ENCODE measurements at places on chromosomes 16 and 17.

DNA sequence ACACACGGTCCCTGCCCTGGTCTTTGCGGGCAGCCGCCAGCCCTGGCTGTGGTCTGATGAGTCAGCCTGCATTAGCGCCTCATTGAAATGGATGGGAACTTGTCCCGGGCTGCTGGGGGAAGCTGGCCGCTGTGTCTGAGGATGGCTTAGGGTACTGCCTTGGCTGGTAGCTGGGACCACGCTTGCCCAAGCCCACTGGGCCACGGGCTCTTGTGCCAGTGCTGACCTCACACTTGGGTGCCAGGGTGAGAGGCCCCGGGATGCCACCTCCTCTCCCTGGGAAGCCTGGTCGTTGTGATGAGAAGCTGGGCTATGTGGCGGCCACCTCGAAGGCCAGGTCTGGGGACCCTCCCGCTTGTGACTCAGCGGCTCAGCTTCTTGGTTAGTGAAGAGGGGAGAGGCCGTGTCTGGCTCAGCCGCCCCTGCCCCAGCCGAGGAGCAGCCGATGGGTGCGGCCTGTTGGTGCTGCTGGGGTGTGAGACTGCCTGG lies 10.7 kb downstream of the CACNA1H start:
- no peak for DNase-seq

GRCh38 chr16:8853150-8853549 lies 15.7 kb downstream of the CARHSP1 start:
- no peak for DNase-seq

- DNase-seq = no peak
These were observed 402.2 kb downstream of the XYLT1 start for GRCh38 chr16:17068524-17068923.

GRCh38 chr16:81987121-81987520 lies 24.1 kb downstream of the SDR42E1 start:
- no peak for DNase-seq

DNA sequence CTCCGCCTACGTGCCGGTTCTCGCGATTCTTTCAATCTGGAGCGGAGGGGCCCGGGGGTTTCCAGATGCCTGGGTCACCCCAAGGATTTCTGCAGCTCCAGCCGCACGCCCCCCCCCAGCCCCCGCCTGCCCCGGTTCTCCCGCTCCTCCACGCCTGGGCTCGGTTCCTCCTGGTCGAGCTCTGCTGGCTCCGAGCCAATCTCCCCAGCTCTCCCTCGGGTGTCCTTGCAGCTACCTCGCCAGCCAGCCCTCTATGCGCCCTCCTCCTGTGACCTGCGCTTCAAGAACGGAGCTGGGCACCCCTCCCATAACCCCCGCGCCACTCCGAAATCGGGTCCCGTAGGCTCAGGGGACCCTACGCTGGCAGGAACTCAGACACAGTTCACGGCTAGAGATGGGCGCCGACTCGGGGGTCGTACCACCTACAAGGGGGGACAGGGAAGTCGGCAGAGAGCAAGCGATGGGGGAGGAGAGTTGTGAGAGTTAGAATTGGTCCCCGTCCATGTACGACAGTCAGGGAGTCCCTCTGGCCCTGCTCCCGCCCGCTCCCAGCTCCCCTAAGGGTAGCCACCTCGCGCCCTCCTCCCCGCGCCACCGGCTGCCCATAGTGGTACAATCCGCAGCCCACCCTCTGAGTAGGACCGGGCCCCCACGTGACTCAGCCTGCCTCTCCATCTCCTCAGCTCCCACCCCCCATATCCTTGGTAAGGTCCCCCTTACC lies 961 bp downstream of the FGF11 start:
- DNase-seq = no peak

GRCh38 chr16:11047057-11047456 lies 102.7 kb downstream of the CLEC16A start:
- DNase-seq = no peak

GRCh38 chr16:495127-495748 lies 32.3 kb upstream of the CAPN15 start:
- DNase-seq = no peak

- no peak for DNase-seq
These were observed 5.7 kb downstream of the ADGRG1 start for GRCh38 chr16:57634171-57634570.

DNA sequence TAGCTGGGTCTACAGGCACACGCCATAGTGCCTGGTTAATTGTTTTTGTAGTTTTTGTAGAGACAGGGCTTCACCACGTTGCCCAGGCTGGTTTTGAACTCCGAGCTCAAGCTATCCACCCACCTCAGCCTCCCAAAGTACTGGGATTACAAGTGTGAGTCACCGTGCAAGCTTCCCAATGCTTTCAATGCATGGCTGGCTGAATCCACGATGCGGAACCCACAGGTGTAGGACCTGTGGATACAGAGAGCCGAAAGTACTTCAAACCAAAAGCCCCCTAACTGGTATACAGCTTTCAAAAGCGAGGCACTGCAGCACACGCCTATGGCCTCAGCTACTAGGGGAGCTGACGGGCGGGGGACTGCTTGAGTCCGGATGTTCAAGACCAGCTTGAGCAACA lies 44.8 kb downstream of the METTL16 start:
- no peak for DNase-seq

GRCh38 chr17:19348081-19348650 lies 14.4 kb downstream of the B9D1 start:
- no peak for DNase-seq

GRCh38 chr16:14606102-14606501 lies 24.0 kb downstream of the PARN start:
- no peak for DNase-seq

GRCh38 chr17:64196601-64197000 lies 66.5 kb downstream of the TEX2 start:
- no peak for DNase-seq

GRCh38 chr17:30309591-30309990 lies 17.8 kb upstream of the BLMH start:
- DNase-seq = no peak

GRCh38 chr16:21075252-21075651 lies 75.4 kb downstream of the DNAH3 start:
- no peak for DNase-seq

- no peak for DNase-seq
These were observed 1.5 kb downstream of the ATPAF2 start for GRCh38 chr17:18037486-18037885.

DNA sequence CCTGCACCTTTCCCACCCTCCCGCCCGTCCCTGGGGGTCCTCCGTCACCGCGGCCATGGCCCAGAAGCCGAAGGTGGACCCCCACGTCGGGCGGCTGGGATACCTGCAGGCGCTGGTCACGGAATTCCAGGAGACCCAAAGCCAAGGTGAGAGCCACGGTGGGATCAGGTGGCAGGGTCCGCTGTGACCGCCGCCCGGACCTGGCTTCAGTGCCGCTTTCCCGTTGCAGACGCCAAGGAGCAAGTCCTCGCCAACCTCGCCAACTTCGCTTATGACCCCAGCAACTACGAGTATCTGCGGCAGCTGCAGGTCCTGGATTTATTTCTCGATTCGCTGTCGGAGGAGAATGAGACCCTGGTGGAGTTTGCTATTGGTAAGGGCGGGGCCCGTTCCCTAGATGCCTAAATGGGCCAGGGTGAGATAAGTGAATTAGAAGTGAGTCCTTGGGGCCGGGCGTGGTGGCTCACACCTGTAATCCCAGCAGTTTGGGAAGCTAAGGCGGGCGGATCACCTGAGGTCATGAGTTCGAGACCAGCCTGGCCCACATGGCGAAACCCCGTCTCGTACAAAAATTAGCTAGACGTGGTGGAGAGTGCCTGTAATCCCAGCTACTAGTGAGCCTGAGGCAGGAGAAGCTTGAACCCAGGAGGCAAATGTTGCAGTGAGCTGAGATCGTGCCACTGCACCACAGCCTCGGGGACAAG lies 617 bp downstream of the ARMC7 start:
- no peak for DNase-seq

DNA sequence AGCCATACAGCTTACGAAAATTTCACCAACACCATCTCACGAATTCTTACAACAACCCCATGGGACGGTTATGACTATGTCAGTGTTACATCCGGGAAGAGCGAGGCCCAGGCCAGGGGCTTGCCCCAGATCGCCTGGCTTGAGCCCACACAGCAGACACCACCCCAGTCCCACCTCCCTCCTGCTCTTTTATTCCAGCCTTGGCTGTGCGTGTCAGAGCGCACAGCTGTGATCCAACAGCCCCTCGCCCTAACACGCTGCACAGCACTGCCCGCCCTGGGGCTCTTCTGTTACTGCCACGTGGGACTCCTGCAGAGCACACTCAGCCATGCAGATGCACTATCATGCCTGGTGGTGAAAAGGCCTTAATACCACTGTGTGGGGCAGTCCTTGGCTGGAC lies 127.9 kb downstream of the ENGASE start:
- DNase-seq = no peak
